ENCODE measurements at places on chromosomes 2 and 18.

DNA sequence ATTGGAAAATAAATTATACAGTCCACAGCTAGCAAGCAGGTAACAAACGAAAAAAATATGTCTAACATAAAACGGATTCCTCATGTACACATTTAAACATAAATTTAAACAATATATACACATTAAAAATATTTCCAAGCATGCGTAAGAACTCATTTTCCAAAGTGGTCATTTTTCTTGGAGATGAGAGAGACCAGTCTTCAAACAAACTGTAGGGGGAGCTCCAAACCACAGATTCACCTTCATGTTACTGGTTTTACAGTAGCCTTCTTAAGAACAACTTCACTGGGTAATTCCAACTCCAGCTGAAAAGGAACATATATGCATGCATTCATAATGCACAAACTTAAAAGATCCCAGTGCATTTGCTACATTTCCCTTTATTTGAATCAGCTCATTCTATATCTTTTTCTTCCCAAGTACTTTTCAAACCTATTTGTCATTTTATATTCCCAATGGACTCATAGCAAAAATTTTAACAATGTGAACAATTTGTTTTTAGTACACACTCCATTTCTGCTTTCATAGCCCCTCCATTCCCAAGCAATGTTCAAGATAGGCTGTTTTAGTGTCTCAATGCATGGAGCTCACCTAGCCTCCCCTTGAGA lies 4.7 kb upstream of the STAMBP start:
- no peak for DNase-seq

DNA sequence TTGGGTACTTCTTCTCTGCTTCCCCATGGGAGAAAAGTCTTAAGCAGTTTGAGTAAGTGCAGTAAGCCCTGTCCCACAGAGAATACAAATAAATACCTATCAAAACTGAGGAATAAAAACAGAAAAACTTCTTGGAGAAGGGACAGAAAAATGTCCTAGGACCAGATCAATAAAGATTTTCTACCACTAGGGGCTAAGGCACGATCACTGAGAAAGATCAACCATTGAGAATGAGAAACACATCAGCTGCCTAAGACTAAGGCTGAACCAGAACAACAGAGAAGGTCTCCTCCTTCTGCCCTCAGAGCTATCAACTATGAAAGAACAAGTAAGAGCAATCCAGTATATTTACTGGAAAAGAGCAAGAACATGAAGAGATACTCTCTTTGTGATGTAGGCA lies 763.6 kb upstream of the LRRTM1 start:
- DNase-seq = no peak

GRCh38 chr2:206935991-206936842 lies 3.1 kb upstream of the CPO start:
- DNase-seq = no peak

GRCh38 chr2:166171216-166171615 lies 43.4 kb upstream of the SCN1A start:
- DNase-seq = no peak

- DNase-seq = peak; percentile 79
These were observed at the start of gene ADGRF3 for GRCh38 chr2:26346454-26347053. Gene ADGRF3 (minus strand): TSS chr2:26346789. CDS start chr2:26346234, 555 bp downstream.

GRCh38 chr18:50071397-50071796 lies 123.5 kb downstream of the MYO5B start:
- DNase-seq = no peak

DNA sequence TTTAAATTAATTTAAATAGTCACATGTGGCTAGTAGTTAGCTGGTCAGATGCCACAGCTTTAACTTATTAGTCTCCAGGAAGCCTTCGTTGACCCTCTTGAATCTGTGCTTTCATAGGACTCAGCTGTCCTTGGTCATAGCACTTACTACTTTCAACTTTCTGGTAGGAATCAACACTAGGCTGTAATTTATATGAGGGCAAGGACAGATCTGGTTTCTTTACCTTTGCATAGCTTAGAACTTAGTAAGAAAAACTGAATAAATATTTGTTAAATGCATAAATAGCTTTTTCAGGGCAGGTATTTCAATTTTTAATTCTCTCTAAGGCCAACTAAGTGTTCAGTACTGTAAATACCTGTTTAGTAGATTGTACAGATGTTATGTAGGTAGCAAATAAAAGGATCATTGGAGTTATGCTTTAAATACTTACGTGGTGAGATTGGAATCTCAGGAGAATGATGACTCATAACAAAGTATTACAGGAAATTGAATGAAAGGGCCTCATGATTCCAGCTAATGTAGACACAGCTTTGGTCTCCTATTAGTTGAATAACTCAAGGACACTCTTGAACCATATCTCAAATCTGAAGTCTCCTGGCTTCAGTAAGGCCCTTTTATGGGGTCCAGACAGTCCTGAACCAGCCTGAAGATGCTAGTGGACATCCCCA lies 2.6 kb downstream of the CLIP4 start:
- no peak for DNase-seq

- peak; percentile 81 for DNase-seq
These were observed 81.1 kb downstream of the RTP5 start for GRCh38 chr2:241950413-241951315.

DNA sequence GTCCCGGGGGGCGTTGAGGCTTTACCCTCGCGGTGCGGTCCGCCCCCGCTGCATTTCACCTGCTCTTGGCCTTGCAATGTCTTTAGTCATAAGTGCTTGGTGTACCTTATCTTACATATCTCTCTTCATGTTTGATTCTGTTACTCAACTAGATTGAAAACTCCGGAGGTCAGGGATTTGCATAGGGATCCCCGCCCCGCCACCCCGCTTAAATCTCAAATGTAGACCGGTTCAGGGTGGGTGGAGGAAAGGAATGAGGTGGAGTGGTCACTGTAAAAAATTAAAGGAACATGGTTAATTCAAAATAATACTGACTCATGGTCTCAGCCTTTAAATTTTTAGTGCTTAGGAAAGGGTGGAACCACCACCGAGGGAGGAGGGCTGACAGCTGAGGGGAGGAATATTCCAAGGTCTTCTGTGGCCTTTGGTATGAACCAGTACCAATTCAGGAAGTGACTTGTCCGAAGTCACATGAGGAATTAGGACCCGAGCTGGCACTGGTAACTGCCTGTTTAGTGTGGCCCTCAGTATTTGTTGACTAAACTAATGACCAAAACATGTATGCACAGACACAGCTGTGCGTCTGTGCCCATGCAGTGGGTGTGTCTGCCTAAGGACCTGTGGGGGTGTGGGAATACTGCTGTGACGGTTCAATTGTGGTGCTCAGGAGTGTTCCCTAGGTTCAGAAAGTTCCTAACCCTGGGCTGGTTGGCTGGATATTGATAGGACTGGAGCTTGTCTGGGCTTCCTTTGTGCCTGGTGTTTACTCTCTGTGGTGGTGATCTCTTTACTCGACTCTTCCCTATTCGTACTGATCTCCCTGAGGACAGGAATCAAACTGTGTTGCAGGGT lies 1.0 kb downstream of the PLEKHB2 start:
- no peak for DNase-seq

DNA sequence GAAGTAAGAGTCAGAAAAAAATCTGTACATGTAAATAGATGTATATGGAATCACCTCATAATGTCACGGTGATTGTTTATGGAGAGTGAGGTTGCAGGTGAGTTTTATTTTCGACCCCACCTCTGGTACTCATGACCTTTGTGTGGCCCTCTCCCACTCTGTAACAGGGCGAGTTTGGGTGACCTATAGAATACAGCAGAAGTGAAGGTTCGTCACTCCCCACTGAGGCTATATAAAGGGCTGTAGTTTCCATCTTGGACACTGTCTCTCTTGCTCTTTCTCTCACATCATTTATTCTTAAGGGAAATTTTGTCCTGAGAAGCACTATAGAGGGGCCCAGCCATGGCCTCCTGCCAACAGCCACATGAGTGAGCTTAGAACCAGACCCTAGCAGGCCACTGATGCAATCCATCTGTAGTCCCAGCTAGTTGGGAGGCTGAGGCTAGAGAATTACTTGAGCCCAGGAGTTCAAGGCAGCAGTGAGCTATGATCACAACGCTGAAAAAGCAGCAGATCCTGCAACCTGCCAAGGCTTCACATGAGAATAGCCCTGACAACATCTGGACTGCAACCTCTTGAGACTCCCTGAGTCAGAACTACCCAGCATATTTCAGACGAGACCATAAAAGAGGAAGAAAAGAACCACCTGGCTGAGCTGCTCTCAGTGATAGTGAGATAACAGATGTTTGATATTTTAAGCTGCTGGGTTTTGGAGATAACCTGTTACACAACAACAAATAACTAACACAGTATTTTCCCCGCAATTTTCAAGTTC lies 74.3 kb upstream of the SLC1A4 start:
- no peak for DNase-seq

GRCh38 chr2:173323371-173323770 lies 31.3 kb upstream of the CDCA7 start:
- DNase-seq = no peak

DNA sequence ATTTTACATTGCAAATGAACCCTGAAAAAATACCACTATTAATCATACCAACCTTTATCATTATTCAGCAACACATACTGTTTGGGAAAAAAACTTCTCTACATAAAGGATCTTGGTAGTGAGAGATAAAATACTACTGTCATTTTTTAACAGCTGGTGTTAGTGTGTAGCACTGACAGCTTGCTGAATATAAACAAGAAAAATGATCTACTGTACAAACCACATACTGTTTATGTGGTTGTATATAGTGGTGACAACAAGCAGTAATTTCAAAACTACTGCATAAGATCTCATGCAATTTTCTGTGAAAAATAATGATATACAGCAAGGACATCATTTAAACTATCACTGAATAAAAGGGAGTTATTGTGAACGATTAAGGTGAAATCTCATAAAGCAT lies 601.2 kb downstream of the LRP1B start:
- DNase-seq = no peak

DNA sequence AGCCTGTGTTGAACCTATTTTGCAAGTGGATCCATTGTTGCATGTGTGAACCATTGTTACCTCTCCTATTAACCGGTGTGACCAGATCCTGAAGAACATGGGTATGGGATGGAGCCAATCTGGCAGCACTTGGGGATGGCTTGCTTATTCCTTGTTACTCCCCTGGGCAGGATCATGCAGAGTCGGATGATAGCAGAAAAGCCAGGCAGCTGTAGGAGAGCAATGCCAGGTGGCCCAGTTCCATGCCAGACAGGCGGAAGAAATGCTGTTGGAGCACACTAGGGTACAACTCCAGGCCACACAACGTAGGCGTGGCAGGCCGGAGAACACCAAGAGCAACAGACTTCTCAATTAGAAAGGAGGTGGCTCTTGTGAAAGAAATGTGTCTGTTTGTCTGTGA lies 16.3 kb upstream of the MYO1B start:
- DNase-seq = no peak

Data from activated CD8-positive, alpha-beta memory T cell treated with anti-CD3 and anti-CD28 coated beads, Interleukin-2, amount 50 U/mL, for 48 hours (primary cell).